DMS79 (cell line): ENCODE measurements at places on chromosomes 13 and 19.

GRCh38 chr13:98675066-98675465 is 77.4 kb downstream of the SLC15A1 start:
- DNase-seq: no peak

DNA sequence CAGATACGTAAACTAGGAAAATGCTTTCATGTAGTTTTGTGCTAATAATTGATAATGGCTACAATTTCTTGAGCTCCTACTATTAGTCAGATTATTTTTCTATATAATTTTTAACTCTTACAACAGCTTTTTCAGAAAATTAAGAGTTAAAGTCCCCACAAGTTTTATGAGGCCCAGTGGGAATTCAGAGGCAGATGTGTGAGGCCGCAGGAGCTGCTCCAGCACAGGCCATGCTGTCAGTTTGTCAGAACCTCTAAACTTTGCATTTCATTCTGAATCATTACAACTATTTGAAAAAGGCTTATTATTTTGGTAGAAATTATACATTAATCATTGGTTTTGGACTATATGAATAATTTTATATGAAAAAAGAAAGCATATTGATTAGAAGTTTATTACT is 370.8 kb downstream of the MYO16 start:
- DNase-seq: no peak

- no peak for DNase-seq
Observed at GRCh38 chr19:16454351-16454918, 17.3 kb downstream of the EPS15L1 start.

DNA sequence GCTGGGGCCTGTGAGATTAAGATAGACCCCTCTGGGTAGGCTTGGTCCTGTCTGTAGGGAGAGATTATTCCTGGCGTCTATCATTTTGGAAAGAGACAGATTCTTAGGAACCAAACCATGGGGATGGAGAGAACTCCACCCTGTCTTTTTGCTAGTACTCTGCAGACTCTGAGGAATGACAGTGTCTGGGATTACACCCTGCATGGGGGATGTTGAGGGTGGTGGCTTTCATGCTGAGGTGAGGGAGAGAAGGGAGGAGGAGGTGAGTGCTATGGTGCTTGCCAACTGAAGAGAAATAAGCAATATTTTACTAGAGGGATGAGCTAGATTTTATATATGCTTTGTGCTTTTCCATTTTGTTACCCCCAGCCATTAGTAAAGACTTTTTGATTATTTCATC is 74.5 kb upstream of the PCDH8 start:
- DNase-seq: no peak

GRCh38 chr19:7678971-7679751 is 1.5 kb upstream of the TRAPPC5 start:
- DNase-seq: peak; percentile 26

DNA sequence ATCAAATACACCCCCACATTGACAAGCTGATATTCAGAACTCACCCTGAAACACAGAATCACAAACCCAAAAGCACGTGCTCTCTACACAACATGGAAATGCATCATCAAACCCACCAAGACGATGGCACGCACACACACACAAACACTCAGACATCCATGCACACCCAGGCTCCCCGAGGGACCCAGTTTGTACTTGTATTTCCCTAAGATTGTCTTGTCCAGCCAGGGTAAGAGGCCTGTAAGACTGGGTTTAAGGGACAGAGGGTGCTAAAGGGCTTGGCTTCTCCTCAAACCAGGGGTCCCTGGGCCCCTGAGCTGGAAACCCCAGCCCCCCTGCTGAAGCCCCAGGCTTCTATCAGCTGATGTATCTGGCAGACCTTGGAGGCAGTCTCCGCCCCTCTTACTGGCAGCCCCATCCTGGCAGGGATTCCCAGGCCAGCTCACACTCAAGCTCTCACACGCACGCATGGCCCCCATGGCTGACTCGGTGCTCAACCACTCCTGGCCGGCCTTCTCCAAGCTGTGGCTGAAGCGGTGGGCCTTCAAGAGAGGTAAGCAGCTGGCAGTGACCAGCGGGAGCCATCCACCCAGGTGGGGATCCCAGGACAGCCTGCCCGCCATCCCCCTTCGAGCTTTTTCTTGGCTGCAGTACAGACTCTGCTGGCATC is 6.5 kb downstream of the ARHGEF18 start:
- no peak for DNase-seq

DNA sequence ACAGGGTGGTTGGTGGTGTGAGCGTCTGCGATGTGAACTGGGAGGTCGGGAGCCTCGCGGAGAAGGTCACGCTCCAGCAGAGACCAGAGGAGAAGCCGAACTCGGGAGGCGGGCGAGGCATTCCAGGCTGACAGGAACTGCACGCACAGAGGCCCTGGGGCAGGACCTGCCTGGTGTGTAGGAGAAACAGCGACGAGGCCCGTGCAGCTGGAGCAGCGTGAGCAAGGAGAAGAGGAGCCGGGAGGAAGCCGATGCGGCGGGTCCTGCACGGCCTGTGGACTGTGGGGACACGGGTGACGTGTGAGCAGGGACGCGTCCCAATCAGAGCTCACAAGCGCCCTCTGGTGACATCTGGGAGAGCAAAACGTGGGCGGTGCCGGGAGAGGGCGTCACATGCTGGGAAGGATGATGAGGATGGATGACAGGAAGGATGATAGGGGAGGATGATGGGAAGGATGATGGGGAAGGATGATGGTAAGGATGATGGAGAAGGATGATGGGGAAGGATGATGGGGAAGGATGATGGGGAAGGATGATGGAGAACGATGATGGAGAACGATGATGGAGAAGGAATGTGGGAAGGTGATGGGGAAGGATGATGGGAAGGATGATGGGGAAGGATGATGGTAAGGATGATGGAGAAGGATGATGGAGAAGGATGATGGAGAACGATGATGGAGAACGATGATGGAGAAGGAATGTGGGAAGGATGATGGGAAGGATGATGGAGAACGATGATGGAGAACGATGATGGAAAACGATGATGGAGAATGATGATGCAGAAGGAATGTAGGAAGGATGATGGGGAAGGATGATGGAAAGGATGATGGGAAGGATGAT is 16.1 kb upstream of the MADCAM1 start:
- no peak for DNase-seq

- no peak for DNase-seq
Observed at GRCh38 chr19:34370983-34371382, 6.0 kb downstream of the GPI start.

DNA sequence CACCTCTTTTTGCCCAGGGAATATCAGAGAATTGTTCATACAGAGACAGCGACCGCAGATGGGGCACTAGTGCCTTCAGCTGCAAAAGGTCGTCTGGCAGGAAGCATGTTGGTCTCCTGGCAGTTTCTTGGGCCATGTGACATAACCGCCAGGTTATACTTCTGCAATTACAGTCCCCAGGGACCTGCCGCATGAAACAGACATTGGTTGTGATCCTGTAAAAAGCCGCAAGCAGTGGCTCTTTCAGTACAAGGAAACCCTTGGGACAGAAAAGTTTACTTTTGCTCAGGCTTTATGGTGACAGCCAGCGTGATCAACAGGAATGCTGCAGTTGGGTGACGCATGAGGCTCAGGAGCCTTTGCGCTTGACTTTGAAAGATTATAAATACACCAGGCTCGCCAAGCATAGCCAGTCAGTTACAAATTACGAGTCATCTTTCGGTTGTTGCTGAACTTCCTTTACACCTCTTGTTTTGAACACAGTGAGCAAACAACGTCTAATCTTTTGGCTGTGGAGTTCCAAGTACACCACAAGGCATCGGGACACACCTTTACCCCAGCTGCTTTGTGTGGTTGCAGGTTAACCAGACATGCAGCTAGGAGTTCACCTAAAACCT is 50.5 kb upstream of the UBE2L5 start:
- no peak for DNase-seq
